ENCODE measurements at places on chromosomes 2 and 18.

DNA sequence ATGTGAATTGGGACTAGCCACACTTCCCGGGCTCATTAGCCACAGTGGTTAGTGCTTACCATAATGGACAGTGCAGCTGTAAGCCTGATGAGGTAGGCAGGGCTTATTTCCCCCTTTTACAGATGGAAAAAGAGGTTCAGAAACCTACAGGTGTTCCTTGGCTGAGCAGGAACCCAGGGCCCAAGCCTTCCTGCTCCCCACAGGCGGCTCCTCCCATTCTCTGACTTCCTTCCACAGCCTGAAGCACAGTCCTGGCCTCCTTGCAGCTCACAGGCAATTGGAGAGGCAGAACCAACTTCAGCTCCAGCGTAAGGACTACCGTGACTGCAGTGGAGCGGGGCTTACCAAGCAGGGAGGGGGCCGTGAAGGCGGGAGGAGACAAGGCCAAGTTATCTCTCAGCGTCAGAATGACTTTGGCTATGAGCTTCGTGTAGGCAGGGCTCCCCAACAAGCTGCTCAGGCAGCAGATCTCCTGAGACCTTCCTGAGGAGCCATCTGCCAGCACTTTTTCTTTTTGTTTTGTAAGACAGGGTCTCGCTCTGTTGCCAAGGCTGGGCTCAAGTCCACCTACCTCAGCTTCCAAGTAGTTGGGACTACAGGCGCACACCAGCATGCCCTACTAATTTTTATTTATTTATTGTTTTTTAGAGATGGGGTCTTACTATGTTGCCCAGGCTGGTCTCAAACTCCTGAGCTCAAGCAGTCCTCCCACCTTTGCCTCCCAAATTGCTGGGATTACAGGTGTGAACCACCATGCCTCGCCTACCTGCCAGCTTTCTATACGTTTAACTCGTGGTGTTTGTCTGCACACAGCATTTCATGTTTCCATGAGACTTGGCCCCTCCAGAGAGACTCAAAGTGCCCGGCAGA, 34.2 kb upstream of the NT5DC4 start:
- no peak for DNase-seq

- no peak for DNase-seq
Observed at GRCh38 chr2:204657024-204657423, 111.7 kb downstream of the PARD3B start.

- peak; percentile 57 for DNase-seq
Observed at GRCh38 chr2:163210430-163210918, 371.9 kb upstream of the KCNH7 start.

DNA sequence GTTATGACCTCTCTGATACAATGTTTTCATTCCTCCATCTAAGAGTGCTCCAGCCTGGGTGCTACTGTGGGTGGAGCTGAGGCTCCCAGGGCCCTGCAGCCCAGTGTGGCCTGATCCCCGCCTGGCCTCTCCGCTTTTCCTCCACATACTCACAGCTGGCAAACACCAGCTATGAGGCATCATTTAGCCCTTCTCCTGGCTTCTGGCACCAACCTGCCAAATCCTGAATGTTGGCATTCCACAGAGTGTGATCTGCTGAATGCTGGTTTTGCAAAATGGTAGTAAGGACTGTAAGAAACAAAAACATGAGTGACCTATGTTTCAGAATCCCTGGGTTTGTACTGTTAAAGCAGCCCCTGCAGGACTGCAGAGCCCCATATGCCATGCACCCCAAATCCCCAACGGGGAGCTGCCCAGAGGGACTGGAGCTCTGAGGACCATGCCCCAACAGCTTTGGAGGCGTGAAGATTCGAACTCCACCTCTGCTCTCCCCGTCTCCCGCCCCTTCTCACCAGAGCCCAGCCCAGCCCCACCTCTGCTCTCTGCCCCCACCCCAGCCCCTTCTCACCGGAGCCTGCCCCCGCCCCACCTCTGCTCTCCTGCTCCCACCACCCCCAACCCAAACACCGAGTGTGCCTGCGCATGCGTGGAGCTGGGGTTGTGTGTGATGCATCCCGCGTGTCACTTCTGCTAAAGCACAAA, 4.2 kb downstream of the SLC66A2 start:
- no peak for DNase-seq

DNA sequence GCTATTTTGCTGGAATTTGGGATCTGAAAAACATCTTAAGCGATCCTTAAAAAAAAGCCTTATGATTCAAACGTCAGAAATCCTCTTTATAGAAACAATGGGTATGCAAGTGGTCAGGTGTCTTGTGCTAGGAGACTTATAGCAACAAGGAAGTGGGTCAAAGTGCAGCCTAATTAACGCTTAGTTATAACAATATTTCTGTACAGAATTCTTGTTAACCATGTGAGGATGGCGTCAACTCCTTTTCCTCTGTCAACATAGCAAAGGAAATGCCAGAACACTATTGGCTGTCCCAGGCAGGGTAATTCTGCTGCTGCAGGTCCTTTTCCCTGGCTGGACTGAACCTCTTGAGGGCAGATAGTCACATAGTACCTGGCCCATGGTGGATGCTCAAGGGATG, 189.4 kb downstream of the MSH2 start:
- no peak for DNase-seq

GRCh38 chr18:54191352-54191751, 33.1 kb downstream of the MBD2 start:
- DNase-seq: no peak

DNA sequence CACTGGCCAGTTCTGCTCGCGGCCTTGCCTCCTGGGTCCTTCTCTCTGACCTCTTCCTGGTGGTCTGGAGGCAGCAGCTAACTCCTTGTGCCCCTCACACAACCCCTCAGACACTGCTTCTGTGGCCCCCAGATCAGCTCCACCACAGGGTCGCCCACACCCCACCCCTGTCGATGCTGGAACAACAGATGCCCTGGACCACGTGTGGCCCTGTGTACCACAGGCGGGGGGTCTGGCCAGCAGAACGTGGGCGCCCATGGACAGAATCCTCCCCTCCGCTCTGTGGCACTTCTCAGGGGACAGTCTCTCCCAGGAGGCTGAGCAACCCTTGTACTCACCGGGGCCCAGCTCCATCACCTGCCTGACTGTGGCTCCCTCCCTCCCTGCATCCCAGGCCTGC, 245.6 kb downstream of the NDUFA10 start:
- no peak for DNase-seq

DNA sequence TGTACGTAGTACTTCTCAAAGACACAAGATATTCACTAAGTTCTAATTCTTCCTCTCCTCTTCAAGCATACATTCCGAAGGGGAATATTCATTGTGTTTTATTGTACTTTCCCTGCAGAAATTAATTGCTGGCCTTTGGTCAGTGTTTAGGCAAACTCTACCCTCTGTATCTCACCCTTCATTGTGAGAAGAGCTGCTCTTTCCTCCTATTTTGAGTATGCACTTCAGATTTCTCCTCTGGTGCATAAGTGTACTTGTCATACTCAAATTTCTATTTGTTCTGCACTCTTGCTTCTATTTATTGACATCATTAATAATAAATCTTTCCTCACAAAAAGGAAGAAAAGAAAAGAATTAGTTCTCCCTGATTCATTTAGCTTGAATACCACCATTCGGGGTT, 485.4 kb upstream of the SLC8A1 start:
- DNase-seq: no peak

DNA sequence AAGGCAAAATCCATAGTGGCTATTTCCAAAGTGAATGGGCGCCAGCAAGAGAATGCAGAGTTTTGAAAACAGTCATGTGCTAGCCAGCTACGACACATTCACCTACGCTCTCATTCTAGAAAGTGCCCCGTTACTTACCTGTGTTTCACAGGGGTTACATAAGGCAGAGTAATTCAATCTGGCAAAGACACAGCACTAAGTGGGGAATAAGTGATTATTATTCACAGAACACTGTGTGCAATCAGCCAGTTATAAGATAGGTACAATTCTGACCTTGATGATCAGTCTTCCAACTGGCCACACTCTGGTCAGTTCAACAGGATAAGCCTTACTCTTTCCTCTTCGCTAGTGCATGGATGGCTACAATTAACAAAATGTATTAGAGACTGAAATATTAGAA, 105.8 kb downstream of the CABYR start:
- DNase-seq: no peak

DNA sequence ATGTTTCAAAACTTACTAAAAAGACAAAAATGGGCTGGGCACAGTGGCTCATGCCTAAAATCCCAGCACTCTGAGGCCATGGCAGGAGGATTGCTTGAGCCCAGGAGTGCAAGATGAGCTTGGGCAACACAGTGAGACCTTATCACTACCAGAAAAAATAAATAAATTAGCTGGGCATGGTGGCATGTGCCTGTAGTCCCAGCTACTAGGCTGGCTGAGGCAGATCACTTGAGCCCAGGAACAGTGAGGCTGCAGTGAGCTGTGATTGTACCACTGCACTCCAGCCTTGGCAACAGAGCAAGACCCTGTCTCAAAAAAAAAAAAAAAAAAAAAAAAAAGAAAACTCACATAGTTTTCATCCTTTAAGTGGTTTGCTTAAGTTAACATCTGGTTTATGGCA, 6.4 kb downstream of the TSPYL6 start:
- DNase-seq: no peak

DNA sequence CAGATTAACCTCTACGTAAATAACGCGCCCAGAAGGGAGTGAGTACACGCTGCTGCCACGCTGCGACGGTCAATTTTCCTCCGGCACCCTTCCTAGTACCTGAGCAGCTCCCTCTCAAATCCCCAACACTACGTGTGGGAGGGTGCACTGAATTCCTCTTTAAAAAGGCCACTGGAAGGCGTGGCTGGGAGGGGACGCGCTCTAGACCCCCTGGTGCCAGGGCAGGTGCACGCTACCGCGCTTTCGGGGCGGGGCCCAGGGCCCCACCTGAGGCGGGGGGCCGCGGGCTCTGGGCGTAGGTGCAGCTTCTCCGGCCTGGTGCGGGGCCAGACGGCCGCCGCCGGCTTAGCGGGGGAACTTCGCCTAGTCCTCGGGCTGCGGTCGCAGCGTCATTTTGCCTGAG, 668 bp upstream of the ANKRD12 start:
- DNase-seq: peak; percentile 30

GRCh38 chr2:85961754-85962153, 73.0 kb upstream of the ST3GAL5 start:
- no peak for DNase-seq

DNA sequence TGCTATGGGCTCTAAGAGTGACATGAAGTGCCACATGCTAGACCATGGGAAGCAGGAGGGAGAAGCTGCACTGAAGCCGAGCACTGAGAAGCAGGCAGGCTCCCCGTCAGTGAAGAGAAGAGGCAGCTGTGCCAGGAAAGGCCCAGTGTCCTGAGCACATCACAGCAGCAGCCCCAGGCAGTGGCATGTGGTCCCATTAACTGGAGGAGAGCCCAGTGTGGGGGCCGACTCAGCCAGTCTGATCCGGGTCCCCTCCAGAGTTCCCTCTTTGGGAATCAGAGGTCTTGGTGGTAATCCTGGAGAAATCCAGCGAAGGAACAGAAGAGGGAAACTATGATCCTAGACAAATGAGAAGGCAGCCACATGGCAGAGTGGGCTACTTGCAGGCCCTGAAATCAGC, 96.7 kb upstream of the ACAA2 start:
- no peak for DNase-seq

GRCh38 chr18:70121842-70122241, 83.6 kb downstream of the RTTN start:
- DNase-seq: no peak

DNA sequence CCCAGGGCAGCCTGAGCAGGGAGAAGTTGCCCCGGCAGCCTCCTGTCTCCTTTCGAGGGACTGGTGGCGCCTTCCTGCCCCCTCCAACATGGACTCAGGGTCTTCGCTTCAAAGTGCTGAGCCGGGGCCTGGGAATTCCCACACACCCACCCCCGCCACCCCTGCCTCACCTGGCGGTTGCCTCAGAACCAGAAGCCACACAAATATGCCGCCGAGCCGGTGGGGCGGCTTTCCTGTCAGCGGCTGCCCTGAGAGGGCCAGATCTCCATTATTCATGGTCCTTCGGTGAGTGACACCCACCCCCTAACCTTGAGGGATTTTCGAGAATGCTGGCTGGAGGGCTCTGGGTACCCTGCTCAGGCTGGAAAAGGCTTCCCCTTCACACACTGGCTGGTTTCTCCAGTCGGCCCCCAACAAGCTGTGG, 71.7 kb downstream of the SMAD7 start:
- DNase-seq: no peak

DNA sequence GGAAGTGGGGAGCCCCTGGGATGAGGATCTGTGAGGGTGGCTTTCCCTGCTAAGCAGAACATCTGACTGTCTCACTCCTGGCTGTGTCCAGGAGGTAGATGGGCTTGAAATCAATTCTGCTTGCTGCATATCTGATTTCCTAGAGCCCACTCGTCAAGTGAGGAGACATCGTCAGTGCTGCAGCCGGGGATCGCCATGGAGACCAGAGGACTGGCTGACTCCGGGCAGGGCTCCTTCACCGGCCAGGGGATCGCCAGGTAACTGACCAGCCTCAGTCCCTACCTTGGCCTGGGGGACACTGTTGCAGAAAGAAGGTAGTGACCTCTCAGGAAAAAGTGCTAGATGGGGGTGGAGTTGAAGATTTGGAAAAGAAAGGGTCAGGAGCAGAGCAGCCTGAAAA, 31.3 kb downstream of the CNGA3 start:
- DNase-seq: no peak

- peak; percentile 29 for DNase-seq
Observed at GRCh38 chr2:28233164-28233676, 159.4 kb upstream of the FOSL2 start.

DNA sequence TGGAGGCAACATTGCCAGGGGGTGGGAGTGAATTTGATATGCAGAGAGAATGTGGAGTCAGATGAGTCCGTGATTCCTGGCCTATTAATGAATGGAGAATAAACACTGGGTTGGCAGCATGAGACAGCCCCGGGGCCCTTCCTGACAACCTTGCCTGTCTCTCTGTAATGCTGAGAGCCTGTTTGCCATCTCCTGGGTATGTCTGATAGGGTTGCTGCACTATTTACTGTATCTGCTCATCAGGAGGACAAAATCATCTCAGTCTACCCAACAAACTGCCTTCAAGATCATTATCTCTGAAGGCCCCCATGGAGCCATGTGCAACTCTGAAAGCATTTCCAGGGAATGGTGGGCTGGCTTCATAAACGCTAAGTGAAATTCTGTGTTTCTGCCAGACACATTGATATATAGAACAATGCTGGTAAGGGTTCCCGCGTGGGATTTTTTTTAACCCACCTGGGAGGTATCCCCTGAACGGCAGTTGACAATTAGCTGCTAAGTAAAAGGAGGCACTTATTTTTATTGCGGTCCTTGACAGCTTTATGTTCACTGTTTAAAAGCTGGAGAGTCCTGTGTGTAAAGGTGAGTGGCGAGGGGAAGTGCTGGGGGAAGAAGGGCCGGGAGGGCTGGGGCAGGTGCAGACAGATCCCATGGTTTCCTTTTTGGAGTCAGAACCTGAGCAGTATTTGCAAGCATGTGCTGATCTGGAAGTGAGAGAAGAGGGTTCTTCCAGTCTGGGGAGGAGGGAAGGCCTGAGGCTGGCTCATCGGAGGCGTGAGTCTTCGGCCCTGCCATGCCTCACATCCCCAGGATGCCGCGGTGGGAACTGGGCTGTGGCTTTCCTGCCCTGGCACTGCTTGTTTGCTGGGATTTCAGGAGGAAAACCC, 64.8 kb downstream of the ARHGAP25 start:
- DNase-seq: no peak

- DNase-seq: no peak
Observed at GRCh38 chr18:77249569-77250500, at the start of gene GALR1. Gene GALR1 (plus strand): TSS chr18:77249848. CDS start chr18:77250549, 701 bp downstream.

Data from fibroblast of pulmonary artery (primary cell).